Amniotic stem cell (primary cell): ENCODE measurements at places on chromosomes 16 and 17.

DNA sequence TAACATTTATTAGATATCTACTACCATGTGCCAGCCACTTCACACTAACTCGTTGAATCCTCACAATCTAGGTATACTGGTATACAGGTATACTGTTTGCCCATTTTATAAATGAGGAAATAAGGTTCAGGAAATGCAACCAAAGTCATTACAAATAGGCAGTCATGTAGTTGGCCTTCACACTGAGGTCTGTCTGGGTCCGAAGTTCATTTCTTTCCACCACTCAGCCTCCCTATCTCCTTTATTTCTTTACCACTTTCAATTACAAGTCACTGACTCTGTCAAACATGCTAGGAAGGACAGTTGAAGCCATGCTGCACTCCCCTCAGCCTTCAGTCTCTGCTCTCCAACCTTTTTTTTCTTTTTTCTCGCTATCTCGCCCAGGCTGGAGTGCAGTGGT is 20.7 kb upstream of the SIAH1 start:
- no peak for DNase-seq

DNA sequence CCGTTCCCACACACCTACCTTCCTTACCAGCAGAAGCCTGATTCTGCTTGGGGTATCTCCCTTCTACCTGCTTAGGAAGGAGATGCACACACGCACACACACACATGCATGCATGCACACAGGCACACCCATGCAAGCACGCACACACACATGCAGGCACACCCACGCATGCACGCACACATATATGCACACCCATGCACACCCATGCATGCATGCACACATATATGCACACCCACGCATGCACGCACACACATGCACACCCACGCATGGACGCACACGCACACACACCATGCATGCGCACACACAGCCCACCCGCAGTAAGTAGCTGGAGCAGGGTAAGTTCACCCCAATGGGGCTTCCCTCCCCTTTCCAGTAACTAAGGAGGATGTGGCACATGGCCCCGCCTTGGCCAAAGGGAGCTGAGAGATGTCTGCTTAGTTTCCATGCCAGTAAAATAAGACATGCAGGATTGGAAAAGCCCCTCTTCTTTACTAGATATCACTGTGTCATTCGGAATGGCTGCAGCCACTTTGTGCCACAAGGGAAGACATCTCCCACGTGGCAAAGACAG is 33.7 kb downstream of the ADCY9 start:
- no peak for DNase-seq

DNA sequence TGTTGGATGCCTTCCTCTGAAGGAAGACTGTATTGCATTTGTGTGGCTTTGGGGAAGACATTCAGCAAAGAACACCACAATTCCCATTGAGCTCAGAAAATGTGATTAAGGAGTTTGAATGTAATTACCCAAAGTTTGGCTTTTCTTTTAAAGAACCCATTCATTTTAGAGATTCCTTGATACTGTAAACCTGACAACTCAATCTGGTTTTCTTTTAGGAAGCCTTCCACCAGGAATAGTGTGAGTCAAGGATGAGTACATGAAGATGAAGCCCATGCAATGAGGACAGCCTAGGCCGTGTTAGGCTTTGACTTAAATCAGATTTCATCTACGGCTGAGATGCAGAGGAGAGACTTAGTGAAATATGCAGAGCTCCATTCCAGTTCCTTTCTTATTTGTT is 271.7 kb upstream of the TBX2 start:
- no peak for DNase-seq

- DNase-seq, result no peak
These were observed 27.0 kb downstream of the WNT3 start for GRCh38 chr17:46791531-46791930.

DNA sequence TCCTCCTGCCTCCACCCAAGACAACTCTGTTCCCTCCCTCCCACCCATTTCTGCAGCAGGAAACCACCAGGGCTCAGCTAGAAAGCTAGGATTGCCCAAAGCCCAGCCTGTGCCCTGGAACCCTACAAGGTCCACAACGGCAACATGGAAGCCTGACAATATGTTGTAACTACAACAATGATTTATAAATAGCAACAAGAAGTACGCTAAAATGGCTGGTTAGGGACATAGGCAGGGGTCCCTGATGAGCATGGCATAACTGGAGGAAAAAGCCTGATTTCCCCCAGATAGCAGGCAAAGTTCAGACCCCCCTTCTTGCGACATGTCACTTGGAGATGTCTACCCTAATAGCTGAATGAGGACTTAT is 6.6 kb downstream of the ST3GAL2 start:
- no peak for DNase-seq

DNA sequence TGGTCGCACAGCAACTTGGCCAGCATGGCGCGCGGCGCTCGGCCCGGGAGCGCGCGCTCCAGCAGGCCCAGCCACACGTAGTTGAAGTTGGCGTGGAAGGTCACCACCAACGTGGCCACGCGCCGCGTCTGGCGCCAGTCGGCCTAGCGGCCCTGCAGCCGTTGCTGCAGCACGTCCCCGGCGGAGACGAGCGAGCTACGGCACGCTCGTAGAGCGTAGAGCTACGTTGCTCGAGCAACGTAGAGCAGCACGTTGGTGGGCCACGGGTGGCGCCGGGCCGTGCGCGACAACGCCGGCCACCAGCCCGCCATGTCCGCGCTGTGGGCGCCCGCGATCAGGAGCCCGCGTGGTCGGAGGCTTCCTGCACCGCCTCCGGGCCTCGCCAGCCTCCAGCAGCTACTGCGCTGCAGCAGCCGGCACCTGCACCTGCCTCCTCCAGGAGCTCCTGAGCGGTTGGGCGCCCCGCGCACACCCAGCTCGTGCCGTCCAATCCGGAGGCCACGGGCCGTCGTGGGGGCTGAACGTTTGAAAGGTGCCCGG is 13.4 kb upstream of the SULT1A1 start:
- DNase-seq, result no peak

- no peak for DNase-seq
These were observed 5.3 kb upstream of the ATP2A1 start for GRCh38 chr16:28872952-28873351.

DNA sequence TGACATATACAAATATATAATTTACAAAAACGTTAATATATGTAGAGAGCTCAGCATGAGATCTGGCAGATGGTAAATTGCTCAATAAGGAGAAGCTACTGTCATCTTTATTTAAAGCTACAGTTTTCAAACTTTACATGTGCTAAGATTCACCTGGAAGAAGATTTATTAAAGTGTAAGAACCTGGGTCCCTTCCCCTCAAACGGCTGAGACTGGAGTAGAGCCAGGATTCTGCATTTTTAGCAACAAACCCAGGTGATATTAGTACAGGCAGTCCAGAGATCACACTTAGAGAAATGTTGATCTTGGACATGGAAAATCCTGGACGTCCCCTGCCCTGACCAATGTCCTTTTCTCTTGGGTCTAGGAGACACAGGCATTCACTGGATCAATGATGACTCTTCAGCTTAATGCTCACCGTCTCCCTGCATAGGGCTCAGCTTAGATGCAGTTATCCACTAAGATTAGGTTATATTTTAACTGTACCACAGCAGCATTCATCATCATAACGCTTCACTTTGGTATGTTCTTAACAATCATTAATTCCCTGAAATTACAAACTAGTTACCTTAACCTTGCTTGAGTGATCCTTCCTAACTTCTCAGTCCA is 20.4 kb downstream of the CDR2 start:
- no peak for DNase-seq

GRCh38 chr16:26911436-26911835 is 155.3 kb upstream of the C16orf82 start:
- no peak for DNase-seq

GRCh38 chr16:54431041-54431996 is 144.7 kb upstream of the IRX3 start:
- peak; percentile 23 for DNase-seq

DNA sequence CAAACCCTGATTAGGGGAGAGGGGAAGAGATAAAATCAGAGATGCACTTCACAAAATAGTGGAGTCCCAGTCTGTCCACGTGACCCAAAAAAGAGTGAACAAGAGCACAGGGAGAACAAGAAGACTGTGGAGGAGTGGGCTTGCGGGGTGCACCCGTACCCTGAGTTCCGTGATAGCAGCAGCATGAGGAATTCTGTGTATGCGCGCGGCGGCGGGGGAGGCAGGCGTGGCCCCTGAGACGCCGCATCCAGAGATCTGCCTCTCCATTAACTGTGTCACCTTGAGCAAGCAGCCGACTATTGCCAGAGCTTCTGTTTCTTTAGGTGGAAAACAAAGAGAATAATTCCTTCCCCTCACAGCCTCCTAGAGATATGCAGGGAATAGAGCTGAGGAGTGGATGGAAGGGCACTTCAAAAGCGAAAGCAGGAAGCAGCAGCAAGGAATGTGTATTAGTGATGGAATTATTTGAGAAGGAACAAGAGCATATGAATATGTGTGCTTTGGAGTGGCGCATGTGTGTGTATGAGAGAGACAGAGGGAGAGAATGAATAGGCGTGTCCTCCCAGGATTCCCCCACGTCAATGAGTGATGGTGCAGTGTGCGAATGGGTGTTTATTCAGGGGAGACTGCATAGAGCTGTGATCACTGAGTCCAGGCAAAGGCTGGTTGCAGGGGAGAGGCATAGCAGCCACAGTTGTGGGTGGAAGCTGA is 10.4 kb upstream of the SOX9 start:
- no peak for DNase-seq

GRCh38 chr16:56855946-56856345 is 9.1 kb upstream of the SLC12A3 start:
- no peak for DNase-seq

DNA sequence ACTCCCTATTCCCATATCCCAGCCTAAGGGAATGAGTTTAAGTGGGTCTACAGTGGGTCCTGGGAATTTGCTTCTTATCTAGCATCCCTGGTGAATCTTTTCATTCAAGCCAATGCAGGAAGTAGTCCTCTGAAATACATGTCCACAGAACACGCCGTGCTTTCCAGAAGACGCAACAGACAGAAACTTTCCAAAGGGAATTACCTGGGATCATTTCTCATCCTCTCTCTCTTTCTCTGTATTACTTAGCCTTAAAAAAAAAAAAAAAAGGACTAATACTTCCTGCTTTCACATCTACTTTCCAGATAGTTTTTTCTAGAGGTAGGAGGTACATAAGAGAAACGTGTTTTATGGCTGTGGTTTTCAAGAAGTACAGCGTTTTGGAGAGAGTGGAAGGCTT is 499.0 kb downstream of the MAF start:
- no peak for DNase-seq

GRCh38 chr17:17523001-17523730 is 27.0 kb upstream of the RASD1 start:
- no peak for DNase-seq

GRCh38 chr17:17785407-17785806 is 51.4 kb downstream of the SREBF1 start:
- DNase-seq, result no peak

- DNase-seq, result no peak
These were observed 684.0 kb downstream of the CDH11 start for GRCh38 chr16:64437706-64438324.

DNA sequence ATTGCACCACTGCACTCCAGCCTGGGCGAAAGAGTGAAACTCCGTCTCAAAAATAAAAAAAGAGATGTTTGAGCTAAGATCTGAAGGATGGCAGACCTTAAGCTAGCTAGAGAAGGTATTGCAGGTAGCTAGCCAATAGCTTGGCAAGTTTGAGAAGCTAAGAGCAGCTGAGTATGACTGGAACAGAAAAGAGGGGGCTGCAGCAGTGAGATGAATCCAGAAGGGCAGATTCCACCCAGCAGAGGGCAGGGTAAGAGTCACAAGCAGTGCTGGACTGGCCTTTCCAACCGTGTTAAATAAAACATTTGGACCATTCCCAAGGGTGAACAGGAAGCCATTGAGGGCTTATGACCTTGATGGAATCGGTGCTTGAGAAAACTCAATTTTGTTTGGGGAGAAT is 5.7 kb upstream of the PHAF1 start:
- DNase-seq, result no peak

GRCh38 chr16:28292731-28293600 is 641 bp downstream of the SBK1 start:
- DNase-seq, result no peak

DNA sequence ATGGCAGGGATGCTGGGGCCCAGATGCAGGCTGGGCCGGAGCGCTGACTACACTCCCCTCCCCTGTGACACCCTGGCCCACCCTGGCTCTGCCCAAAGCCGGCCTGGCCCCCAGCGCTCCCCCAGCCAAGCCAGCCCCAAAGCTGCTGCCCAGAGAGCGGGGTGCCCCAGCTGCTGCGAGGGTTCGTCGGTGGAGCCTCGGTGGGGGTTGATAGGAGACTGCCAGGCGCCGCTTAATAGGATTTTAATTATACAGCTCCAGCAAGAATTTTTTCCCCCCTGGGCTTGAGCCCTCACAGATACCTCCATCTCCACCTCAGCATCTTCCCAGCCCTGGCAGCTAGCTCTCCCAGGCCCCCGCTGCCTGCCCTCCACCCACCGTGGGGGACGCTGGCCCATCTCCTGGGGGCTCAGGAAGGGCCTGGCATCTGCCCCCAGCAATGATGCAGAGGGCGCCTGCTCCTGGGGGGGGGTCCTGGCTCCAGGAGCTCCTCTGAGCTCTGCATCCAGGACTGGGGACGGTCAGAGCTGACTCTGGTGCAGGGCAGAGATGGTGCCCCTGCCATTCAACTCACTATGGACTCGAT is 36.8 kb upstream of the DLX4 start:
- no peak for DNase-seq

- DNase-seq, result no peak
These were observed 38.8 kb downstream of the CLEC16A start for GRCh38 chr16:10983159-10983558.

DNA sequence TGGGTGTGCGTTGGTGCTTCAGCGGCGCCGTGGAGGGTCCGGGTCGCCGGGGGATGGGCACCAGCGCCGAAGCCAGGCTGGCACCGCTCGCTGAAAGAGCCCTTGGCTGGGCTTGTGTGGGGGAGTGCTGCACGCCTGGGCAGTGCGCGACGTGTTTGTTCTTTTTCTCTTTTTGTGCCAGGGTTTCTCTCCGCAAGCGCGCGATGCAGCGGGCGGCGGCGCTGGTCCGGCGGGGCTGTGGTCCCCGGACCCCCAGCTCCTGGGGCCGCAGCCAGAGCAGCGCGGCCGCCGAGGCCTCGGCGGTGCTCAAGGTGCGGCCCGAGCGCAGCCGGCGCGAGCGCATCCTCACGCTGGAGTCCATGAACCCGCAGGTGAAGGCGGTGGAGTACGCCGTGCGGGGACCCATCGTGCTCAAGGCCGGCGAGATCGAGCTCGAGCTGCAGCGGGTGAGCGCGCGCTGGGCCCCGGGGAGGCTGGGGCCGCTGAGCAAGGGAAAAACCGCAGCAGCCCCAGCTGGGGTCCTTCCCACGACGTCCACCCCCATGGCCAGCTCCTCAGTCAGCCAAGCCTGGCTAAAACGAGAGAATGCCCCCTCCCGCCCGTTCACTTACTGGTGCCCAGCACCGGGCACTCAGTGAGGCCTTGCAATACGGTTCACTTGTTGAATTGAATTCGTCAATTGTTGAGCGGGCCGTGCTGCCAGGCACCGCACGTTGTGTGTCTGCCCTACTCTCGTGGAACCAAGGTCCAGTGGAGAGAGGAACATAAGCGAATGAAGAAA is 541 bp downstream of the GPT2 start:
- DNase-seq, result no peak

GRCh38 chr17:77146882-77147281 is 6.1 kb downstream of the SEC14L1 start:
- no peak for DNase-seq

GRCh38 chr17:36932694-36933511 is 4.4 kb upstream of the LHX1 start:
- no peak for DNase-seq

GRCh38 chr17:63542218-63542545 is 8.1 kb upstream of the DCAF7 start:
- DNase-seq, result no peak

GRCh38 chr17:39107973-39108372 is 43.5 kb downstream of the PLXDC1 start:
- DNase-seq, result no peak
